ENCODE measurements at places on chromosomes 11 and 22. TPM values are rescaled to one million over a fixed set of nuclear protein-coding genes. Genes with fewer than 3 reads are reported as not detected.

CHST1 gene
- total RNA-seq = not detected

AMOTL1 gene
- 0.03 TPM for total RNA-seq

SMIM35 gene
- total RNA-seq = 0.91 TPM

GGTLC3 gene
- total RNA-seq = not detected

MMP12 gene
- total RNA-seq = not detected

FXYD2 gene
- total RNA-seq = 14.4 TPM

SLC15A3 gene
- total RNA-seq = 14.9 TPM

CRYBB1 gene
- total RNA-seq = not detected

SYCE3 gene
- not detected for total RNA-seq

PLEKHB1 gene
- 86.8 TPM for total RNA-seq

PANX3 gene
- not detected for total RNA-seq

MS4A13 gene
- total RNA-seq = not detected

CFAP300 gene
- not detected for total RNA-seq

ALDH3B1 gene
- 0.39 TPM for total RNA-seq

KLHDC7B gene
- total RNA-seq = 5.7 TPM

PGA4 gene
- total RNA-seq = not detected

DNA sequence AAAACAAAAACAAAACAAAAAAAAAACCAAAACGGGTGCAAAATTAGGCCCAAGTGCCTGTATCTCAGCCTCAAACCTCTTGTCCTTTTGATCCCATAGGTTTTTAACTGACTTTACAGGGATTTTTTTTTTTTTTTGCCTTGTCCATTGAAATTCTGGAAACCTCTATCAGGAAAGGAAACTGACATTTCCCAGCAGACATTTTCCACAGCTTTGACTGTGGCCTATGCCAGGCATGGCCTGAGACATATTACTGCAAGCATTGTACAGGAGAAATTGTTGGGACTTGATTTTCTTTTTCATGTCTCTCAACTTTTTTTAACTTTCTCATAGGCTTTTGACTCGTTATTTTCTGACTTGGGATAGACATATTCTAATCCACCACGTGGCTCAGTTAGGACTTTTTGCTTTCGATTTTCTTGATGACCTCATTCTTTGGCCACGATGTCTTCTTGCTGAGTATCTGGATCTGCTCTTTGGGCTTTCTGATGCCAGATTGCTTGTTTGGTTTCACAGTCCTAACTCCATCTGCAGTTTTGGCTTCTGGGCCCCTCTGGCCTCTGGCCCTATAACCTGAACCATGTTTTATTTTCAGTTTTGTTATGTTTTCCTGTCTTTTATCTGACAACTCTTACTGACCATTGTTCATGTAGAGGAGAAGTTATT lies 336.1 kb upstream of the C11orf87 start:
- DNase-seq = no peak

- no peak for DNase-seq
Observed at GRCh38 chr11:118953265-118953664, 2.8 kb upstream of the UPK2 start.

DNA sequence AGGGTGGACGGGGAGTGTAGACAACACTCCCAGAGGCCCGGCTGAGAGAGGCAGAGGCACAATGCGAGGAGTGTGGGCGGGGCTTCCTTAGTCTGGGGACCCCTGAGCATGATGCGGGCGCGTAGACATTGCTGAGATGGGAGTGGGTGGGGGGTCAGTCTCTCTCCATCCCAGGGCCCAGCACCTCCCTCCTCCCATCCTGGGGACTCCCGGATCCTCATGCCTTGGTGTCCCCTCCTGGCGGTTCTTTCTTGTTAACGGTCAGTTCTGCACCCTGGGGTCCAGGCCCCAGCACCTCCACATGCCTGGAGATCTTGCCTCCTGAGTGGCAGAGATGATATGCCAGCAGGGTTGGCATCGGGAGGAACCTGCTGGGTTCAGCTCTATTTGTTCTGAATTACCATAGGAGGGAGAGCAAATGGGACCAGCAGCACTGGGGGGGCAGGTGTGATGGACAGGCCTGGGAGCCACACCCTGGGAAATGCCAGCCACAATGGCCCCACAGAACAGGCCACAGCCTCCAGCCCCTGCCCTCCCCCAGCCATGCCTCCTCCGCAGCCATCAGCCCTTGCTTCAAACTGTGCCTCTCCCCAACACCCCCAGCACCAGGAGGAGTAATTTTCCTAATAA lies 55.7 kb downstream of the RTL6 start:
- no peak for DNase-seq

GRCh38 chr11:76200006-76200940 lies 6.0 kb downstream of the WNT11 start:
- DNase-seq = no peak

- DNase-seq = no peak
Observed at GRCh38 chr22:30564761-30565119, 9.7 kb downstream of the GAL3ST1 start.

- no peak for DNase-seq
Observed at GRCh38 chr11:119684361-119685110, 44.5 kb downstream of the NECTIN1 start.

DNA sequence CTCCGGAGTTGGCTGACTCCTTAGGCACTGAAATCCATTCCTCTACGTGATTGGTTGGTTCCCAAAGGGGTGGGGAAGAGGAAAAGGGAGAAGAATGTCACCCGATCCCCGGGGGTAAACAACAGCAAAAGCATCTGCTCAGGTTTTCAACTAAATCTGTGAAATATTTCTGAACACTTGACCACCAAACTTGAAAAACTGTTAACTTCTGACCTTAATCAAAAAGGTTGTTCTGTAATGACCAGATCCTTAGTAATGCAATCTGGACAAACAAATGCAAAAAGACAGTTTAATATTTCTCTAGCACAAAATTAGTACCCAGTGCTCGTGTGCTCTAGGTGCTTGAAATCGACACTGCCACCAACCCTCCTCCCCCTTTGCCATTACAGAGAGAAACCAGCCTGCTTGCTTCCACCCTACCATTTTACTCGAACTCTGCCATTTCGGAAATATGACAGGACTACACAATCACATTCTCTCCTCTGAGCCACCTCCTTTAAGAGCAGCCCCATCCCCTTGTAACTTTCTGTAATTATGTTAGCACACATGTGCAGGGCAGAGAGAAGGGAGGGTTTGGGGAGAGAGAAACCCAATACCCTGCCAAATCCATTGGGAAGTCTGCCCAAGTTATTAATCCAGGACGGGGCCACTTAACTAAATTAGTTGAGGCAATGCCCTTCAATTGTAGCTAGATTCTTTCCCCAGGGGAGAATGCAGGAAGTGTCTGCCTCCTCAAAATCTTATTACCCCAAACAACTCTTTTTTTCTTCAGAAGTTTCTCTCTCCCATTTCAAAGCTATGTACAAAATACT lies 113.8 kb downstream of the RBFOX2 start:
- no peak for DNase-seq

- DNase-seq = no peak
Observed at GRCh38 chr11:18692941-18693760, 5.4 kb upstream of the TMEM86A start.

- DNase-seq = no peak
Observed at GRCh38 chr22:50074056-50074455, 11.2 kb downstream of the MLC1 start.

GRCh38 chr11:63872800-63873197 lies 33.9 kb downstream of the MARK2 start:
- DNase-seq = no peak

GRCh38 chr11:43687120-43687791 lies 6.7 kb downstream of the HSD17B12 start:
- no peak for DNase-seq

- DNase-seq = no peak
Observed at GRCh38 chr11:95375886-95376285, 144.9 kb upstream of the SESN3 start.

- no peak for DNase-seq
Observed at GRCh38 chr11:2789791-2790567, 90.2 kb upstream of the KCNQ1OT1 start.

GRCh38 chr11:81941998-81942397 lies 791.7 kb downstream of the FAM181B start:
- DNase-seq = no peak

DNA sequence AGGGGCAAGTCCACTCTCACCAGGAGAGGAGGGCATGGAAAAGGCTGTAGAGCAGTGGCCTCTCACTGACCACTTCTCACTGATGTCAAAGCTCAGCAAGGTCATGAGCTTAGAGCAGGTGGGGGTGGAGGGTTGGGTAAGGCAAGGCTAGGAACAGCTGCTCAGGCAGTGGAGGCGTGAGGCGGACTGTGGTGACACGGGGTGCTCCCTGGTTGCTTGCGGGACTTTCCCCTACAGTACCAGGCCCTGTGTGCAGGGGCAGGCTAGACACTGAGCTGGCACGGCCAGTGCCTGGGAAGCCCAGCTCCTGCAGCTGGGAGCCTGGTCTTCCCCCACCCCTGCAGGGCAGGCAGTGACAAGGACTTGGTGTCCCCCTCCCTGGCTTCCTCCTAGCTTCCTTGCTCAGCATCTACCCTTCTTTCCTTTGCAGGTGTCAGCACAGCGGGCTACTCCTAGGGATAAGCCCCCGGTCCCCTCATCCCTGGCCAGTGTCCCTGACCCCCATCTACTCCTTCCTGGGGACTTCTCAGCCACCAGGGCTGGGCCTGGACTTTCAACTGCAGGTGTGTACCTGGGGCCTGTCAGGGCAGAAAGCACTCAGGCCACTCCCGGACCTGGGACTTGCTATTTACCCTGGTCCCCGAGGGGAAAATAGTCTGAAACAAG lies 45.6 kb downstream of the PISD start:
- no peak for DNase-seq

DNA sequence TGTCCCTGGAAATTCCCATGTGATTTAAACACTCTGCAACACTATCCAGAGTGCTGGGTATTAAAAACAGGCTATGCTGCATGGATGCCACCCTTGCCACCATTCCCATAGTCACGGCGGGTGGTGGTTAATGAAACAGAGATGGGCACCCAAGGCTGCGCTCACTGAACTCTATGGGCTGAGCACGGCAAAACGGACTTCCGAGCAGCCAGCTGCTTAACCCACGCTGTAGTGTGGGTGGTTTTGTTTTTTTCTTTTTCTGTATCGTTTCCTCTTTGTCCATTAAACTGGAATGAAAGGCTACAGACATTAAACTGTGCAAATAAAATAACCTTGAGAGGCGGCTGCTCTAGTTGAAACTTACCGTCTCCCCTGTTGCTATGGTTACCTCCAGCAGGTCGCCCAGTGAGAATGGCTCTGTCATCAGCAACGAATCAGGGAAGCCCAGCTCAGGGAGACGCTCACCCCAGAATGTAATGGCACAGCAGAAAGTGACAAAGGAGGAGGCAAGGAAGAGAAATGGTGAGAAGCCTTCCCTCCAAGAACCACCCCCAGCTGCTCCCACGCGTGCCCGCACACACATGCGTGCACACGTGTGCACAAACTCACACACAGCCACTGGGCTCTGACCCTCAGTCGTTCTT lies 102.1 kb downstream of the C11orf91 start:
- DNase-seq = no peak

DNA sequence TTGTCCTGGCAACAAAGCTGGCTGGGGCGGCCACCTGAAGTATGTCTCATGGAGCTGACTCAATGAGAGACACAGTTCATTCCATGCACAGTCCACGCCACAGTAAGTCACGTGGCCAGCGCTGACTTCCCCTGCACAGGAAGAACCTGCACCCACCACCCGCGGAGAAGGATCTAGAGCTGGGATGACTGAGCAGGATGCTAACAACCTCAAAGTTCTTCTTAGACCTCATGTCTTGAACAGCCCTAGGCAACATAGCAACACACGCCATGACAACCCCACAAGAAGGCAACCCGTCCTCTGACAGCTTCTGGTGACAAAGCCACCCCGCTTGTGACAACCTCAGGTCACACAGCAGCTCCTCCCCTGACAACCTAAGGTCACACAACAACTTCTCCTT lies 76.9 kb upstream of the B3GAT1 start:
- no peak for DNase-seq

GRCh38 chr11:20627701-20628100 lies 28.3 kb downstream of the SLC6A5 start:
- DNase-seq = no peak

DNA sequence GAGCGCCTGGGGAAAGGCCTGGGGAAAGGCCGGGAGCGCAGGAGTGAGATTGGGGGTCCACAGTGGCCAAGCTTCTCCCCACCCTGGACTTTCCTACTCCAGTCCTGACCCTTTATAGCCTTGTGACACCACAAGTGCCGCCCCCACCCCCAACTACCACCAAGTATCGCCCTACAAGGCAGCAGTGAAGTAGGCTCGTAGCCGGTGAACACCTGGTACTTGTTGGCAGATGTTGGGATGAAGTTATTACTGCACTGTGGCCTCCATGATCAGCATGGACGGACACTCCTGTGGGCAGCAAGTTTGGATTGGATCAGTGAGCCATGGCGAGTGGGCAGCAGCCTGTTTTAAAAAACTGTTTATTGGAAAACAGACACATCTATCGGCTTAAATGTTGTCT lies 45.0 kb downstream of the EIF3F start:
- no peak for DNase-seq

DNA sequence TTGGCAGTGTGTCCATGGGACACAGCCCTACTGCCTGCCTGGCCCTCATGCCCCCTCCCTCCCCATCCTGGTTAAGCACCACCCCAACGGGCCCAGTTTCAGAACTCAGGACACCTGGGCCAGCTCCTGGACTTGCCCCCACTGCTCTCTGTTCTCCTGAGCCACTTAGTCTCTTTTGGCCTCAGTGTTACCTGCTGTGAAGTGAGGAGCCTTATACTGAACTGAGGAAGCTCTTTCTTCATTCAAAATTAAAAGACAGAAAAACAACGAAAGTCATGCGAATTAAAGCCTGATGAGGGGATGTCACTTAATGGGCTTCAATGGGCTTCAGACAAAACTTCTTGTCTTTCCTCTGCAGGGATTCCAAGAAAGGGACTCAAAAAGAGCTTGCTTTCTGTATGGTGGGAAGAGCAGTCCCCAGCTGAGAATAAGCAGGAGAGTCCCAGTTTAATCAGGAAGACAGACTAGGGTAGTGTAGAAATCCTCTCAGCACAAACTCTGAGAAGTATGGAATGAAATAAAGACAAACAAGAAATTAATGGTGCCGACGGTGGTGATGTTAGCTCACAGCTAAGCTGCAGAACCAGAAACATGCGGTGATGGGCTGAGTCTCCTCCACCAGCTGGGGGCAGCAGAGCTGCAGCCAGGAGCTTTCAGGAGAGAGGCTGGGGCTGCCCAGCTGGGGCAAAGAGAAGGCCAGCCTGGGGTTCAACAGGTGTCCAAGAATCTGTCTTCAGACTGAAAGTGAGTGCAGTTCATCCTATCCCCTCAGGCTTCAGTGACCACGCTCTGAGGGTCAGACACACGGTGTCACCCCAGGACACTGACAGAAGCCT lies 101.0 kb downstream of the GGTLC2 start:
- peak; percentile 19 for DNase-seq

DNA sequence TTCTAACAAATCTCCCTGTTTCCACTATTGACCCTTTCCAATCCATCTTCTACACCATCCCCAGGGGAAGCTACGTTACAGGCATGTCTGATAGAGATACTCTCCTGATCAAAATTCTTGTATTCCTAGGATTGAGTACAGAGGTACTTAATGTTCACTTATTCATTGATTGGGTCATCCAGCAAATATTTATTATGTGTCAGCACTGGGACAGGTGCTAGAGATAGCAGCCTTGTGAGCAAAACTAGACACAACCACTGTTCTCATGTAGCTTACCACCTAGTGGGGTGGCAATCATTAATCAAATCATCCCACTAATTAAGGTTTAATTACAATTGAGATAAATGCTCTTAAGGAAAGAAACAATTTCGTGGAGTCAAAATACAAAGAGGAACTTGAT lies 9.4 kb upstream of the RTCB start:
- DNase-seq = no peak

GRCh38 chr11:133926466-133927246 lies 30.1 kb downstream of the IGSF9B start:
- DNase-seq = no peak

GRCh38 chr11:32099516-32099915 lies 8.6 kb downstream of the RCN1 start:
- DNase-seq = no peak

GRCh38 chr11:99670067-99670676 lies 649.4 kb downstream of the CNTN5 start:
- no peak for DNase-seq

Data from naive thymus-derived CD8-positive, alpha-beta T cell (primary cell).